GM12892 (cell line): ENCODE measurements at places on chromosomes 6 and 20.

GRCh38 chr6:128158496-128158895 lies 257.6 kb upstream of the THEMIS start:
- DNase-seq: no peak

DNA sequence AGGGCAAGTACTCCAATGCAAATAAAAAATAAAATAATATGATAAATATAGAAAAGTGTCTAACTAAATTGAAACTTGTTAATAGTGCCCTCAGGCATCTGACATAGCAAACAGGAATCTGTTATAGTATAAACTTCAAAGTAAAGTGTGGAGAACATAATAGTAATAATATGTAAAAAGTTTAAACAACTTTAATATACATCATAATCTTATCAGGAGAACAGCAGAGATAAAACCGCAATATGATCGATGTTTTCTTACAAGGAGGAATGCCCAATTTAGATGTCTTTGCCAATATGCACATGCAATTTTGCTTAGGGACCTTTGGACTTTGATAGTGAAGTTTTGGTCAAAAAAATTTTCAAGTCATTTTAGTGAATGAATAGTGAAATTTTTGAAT lies 514.8 kb upstream of the IMPG1 start:
- no peak for DNase-seq

GRCh38 chr20:33524261-33524660 lies 34.4 kb downstream of the CBFA2T2 start:
- DNase-seq: no peak

DNA sequence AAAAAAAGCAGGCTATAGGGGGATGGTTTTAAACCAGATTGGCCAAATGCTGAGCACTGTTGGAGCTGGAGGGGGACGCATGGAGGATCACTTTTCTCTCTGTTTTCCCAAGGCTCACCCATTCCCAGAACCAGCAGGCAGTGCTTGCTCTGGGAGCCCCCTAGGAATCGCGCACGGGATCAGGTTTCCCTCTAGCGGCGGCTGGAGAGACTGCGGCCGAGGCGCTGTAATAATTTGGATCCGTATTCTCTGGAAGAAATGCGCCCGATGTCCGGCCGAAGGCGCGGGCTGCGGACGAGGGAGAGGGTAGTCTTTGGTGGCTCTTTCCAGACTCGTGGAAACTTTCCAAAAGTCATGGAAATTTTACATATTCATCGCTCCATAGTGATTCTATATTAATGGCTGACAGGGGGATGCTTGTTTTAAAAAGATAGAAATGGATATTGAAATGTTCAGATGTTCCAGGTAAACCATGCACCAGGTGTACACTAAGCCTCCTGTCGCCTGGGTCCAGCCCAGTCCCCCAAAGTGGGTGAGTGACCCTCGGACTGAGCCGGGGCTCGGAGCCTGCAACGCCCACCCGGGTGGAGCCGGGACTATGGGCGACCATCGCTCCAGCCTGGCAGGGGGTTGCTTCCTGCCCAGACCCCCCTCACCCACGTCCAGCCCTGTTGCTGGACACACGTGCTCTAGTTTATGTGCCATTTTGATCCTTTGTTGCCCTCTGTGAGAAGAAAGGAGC lies 78.7 kb upstream of the PHACTR3 start:
- peak; percentile 29 for DNase-seq

DNA sequence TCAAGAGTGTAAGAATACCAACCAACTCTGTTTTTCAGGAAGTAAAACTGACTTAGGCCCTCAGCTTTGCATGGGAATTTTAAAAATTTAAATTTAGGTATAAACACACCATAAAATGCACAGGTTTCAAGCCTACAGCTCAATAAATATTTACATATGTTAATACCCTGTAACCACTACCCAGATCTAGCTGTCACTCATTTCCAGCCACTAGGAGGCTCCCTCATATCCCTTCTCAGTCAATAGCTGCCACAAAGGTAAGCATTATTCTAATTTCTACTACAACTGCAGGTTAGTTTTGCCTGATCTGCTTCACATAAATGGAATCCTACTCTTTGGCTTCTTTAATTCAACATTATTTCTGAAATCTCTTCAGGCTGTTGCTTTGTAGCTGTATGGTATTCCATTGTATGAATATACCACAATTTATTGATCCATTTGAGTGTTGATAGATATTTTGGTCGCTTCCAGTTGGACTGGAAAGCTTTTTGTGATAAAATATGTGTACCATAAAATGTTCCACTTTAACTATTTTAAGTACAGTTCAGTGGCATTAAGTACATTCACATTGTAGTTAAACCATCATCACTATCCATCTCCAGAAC lies 32.5 kb upstream of the MEI4 start:
- no peak for DNase-seq

GRCh38 chr20:7770578-7770977 lies 169.7 kb downstream of the HAO1 start:
- no peak for DNase-seq

DNA sequence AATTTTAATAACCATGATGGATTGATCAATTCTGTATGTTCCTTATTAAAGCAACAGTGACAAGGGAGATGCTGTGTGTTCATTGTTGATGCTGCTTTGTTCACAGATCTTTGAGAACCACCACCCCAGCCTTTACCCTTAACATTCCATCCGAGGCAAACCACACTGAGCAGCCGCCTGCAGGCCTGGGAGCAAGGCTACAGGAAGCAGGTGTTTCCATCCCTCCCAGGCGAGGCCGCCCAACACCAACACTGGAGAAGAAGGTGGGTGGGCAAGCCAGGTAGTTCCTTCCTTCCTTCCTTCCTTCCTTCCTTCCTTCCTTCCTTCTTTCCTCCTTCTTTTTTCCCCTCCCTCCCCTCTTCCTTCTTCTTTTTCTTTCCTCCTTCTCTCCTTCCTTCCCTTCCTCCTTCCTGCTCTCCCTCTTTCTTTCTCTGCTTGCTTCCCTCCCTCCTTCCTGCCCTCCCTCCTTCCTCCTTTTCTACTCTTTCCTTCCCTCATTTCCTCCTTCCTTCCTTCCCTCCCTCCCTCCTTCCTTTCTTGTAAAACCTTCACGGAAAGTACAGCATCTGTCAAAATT lies 13.7 kb downstream of the TTLL2 start:
- DNase-seq: no peak

- no peak for DNase-seq
Observed at GRCh38 chr20:45920462-45921336, 8.7 kb upstream of the PLTP start.

- no peak for DNase-seq
Observed at GRCh38 chr20:17856837-17857605, 111.6 kb downstream of the SNX5 start.

DNA sequence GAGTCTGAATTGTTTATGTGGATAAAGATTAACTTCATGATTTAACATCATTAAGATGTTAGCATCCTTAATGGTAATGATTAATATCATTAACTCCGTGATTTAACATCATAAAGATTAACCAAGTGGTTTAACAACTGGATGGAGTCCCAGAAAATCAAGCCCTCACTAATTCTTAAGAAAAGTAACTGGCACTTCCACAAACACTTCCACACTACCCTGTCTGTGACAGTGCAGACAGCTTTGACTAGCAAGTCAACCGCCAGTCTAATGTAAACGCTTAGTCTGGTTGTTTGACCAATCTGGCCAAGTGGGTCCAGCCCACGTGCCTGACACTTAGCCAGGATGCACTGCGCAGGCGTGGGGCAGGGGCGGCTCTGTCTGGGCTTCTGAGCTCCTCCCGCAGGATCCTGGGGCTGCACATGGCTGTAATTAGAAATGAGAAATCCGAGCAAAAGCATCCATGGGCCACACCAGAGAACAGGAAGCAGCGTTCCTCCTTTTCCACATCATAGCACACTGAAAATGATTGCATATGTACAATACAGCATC lies 424.2 kb downstream of the FOXA2 start:
- no peak for DNase-seq

GRCh38 chr6:106056060-106056745 lies 29.9 kb upstream of the PRDM1 start:
- no peak for DNase-seq

DNA sequence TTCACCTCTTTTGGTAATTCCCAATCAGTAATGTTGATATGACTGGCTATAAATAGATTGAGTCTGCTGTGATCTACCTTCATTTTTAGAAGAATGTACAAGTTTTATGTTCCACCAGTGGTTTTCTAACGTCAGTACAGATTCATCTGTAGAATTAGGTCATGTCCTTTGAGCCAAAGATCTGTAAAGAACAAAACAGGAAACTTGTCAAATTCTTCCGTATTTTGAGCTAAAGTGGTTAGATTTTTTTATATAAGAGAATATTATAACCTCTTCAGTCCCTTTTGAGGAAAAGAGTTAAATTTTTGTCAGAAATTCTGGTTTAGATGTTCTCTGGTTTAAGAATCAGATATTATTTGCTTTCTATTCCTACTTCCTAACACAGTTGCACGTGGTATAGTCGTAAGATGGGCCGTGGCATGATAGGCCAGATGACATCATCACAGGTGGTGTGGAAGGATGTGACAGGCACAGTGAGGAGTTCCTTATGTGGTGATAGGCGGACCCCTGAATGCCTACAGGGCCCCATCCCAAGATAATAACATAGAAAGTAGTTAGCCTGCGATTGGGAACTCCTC lies 62.3 kb downstream of the SNX9 start:
- no peak for DNase-seq

DNA sequence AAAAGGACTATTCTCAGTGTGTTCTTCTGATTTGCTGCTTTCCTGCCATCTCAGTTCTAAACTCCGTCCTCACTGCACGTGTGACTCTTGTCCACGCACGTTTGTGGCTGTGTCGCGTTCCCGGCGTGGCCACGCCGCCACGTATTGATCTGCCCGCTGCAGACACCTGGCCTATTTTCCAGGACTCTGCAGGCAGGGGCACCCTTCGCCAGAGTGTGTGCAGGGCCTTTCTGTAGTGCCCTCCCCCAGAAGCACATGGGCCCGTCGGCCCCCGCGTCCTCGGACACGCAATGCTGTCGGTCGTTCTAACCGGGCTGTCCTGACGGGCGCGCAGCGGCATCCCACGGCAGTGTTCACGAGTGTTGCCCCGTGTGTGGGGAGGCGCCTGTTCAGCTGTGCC lies 87.6 kb downstream of the YTHDF1 start:
- DNase-seq: no peak

DNA sequence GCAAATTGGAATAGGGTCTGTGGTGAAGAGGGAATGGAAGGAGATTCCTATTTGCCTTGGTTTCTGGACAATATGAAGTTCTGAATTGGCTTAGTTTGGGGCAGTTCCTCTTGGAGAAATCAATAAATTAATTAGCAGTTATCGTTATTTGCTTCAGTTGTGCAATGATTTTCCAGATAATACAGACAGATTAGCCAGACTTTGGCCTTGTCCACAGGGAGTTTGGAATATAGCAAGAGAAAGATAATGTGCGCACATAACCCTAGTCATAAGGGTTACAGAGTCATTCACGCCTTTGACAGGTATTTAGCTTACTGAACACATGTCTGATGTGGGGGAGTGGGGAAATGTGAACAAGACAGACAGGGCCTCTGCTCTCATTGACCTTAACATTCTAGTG lies 1.3 kb downstream of the ATRN start:
- DNase-seq: no peak

GRCh38 chr6:16383607-16384206 lies 145.3 kb downstream of the GMPR start:
- no peak for DNase-seq

- DNase-seq: peak; percentile 66
Observed at GRCh38 chr20:51022803-51023616, at the start of gene KCNG1. Gene KCNG1 (minus strand): TSS chr20:51023107. CDS start chr20:51010338, 12,769 bp downstream.

GRCh38 chr6:123747515-123747914 lies 56.1 kb upstream of the NKAIN2 start:
- DNase-seq: no peak

DNA sequence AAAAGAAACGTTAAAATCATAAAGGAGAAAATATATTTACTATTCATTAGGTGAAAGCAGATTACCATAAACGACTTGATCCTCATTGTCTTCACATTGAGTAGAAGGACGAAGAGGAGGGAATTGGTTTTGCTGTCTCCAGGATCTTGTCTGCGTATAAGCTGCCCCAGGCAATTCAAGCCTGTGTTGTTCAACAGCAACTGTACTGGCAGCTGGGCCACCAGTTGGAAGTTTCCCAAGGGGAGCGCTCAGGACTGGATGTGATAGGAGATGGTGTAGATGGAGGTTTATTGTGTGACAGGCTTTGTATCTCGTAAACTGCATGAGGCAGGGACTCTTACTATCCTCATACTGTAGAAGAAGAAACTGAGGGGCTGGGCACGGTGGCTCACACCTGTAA lies 3.9 kb upstream of the FANCE start:
- no peak for DNase-seq

DNA sequence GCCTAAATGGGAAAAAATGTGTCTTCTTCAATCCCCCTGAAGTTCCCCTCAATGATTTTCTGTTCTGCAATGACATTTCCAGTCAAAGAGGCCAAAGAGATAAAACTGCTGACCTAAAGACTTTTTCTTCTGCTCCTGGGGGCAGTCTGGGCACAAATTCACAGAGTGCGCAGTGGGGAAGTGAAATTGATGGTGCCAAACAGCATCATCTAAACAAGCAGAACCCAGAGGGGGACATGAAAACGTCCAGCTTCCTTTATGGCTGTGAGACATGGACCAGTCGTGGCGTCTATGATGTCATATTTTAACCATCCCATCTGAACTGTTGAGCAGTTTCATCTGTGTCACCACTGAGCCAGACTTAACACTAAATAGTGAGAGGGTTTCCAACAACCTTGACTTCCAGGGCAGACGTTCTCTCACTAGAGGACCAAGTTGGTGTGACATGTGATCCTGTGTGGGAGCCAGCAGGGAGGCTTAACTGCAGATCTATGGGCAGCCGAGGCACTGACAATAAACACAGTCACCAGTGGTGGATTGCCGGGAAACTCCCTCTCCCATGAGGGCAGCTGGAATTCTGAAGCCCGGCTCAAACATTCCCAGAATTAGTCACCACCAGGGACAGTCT lies 12.4 kb downstream of the SCML4 start:
- no peak for DNase-seq

- DNase-seq: no peak
Observed at GRCh38 chr6:125831659-125832058, 40.9 kb downstream of the NCOA7 start.

DNA sequence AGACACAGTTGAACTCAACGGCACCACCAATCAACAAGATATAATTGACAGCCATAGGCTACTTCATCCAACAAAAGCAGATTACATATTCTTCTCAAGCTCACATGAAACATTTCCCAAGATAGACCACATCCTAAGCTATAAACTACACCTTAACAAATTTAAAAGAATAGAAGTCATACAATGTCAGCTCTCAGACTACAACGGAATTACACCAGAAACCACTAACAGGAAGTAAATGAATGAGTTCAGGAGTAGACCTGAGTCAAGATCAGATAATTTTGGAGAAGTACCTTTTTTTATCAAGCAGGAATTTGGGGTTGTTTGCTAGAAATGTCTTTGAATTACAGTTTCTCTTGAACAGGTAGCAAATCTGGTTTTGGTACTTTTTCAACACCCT lies 237.8 kb downstream of the TBX18 start:
- no peak for DNase-seq

DNA sequence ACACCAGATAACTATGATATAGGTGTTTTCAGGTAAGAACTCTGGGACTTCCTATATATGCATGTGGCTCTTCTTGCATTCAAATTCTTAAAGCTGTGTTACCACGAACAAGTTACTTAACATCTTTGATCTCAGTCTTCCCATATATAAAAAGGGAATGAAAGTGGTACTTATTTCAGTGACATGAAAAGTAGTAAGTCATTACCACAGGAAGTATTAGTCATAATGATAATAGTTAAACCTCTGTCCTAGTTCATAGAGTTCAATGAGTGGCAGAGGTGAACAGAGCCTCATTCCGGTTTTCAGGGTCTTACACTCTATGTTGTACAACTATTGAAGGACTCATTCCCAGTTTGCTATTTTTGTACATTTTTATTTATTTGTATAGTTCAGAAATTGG lies 237.0 kb downstream of the NKAIN2 start:
- DNase-seq: no peak
